NCI-H524 treated with DMSO at 0.1 percent for 48 hours (cell line): ENCODE measurements at places on chromosomes 2 and 18.
A peak's percentile ranks its signal among the peaks of the same experiment; 100 is the strongest.

DNA sequence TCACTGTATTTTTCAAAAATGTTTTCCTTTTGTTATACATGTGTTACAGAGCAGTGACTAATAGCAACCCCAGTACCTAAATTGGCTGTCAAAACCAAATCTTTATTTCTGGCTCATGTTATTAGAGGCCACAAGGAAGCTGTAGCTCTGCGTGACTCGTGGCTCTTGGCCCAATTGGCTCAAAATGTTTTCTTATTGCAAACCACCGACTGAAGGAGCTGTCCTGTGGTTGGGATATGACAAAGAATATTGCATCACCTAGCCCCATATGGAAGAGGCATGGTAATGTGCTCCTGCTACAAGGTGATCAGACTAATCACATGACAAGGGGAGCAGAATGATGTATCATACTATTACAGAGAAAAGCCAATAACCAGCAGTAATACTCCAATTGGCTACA lies 1058.5 kb downstream of the CBLN2 start:
- DNase-seq = no peak

GRCh38 chr2:227889336-227889735 lies 17.9 kb downstream of the DAW1 start:
- DNase-seq = no peak

- DNase-seq = no peak
Measured at GRCh38 chr18:13608791-13609532, 117.4 kb downstream of the FAM210A start.

DNA sequence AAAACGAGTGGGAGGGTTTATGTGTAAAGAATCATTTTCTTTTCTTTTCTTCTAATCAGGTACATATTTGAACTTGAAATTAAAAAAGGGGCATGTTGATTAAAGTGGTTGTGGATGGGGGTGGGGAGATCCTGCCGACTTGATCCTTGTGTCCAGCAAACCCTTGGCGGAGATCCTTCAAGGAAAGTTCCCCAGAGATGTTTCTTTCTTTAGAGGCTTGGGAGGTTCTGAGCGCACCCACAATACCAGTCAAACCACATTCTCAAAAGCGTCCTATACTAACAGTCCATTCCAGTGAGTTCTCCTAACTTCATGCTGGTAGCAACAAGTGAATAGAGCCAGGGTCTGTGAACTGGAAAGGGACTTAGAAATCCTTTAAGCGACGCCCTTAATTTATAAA lies 49.2 kb downstream of the MYCN start:
- DNase-seq = no peak

- peak; percentile 89 for DNase-seq
Measured at GRCh38 chr2:207113414-207113813, 52.3 kb downstream of the KLF7 start.

DNA sequence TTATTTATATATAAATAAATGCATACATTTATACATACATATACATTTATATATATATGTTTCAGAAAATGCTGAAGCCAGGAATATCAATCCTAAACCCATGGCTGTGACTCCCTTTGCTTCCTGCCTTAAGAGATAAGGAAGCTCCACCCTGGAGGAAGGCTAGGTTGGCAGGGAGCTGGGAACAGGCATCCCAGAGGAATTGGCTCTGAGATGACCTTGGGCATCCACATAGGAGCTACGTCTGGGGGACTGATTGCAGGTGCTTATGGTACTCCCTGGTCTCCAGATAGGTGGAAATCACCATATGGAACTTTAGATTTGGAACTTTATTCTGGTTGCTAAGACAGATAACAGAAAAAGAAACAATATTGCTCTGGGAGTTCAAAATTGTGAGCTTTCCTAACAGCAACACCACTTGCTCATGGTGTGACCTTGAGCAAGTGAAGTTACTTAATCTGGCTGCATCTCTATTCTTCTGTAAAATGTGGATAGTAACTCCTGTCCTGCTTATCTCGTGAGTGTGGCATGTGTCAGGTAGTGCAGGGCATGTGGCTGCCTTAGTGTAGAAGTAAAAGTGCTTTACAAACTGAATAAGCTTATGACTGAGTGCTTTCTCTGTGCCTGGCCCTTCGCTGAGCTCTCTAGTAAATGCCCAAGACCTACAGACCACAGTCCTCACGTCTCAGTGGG lies 341.0 kb downstream of the MEIS1 start:
- DNase-seq = no peak

GRCh38 chr18:67845035-67845434 lies 328.5 kb upstream of the DSEL start:
- no peak for DNase-seq

DNA sequence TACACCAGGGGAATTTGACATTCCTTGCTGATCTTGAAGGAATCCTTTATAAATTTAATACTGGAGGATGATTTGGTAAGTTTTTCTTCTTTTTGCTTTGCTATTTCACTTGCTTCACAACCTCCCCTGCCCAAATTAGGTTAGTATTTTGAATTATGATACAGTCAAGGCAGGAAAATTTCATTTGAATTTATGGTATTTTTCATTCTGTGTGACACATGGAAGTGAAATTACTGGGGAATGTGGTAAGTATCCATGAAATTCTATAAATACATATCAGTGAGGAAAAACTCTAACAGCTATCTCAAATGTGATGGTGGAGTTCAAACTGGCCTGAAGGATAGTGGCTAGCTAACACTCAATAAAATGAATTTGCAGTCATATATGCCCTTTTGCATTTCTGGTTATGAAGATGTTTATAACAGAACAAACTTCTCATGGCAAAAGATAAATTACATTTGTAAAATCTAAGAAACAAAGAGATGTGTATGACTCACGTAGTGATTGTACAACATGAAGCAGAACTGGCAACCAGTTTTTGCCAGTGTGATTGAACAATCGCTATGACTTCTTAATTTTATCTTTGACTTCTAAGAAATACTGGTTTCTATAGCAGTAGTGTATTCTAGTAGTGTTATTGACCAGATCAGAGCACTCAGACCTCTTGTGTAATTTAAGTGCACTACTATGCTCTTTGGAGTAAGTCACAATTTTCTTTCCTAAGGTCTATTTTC lies 152.6 kb downstream of the IKZF2 start:
- no peak for DNase-seq

DNA sequence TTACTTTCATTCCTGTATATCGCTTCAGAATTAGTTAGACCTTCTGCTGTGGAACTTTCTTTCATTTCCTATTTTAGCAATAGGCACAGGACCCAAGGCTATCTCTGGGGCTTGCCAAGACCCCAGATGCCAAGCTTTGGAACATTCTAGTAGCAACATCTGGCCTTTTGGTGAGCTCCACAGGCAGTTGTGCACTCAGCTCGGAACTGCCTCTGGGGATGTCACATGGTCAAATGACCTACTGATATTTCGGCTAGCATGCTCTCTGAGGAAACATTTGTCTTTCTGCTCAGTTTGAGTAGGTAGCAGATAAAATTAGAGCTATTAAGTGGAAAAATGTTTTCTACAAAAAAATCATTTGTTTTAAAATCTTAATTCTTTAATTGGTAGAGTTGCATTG lies 76.6 kb upstream of the ITGA4 start:
- DNase-seq = no peak

- no peak for DNase-seq
Measured at GRCh38 chr2:239387811-239388210, 13.0 kb downstream of the HDAC4 start.
